ENCODE measurements at places on chromosomes 4 and X.

- DNase-seq, result no peak
Measured at GRCh38 chr4:15451866-15452765, 17.6 kb upstream of the CC2D2A start.

DNA sequence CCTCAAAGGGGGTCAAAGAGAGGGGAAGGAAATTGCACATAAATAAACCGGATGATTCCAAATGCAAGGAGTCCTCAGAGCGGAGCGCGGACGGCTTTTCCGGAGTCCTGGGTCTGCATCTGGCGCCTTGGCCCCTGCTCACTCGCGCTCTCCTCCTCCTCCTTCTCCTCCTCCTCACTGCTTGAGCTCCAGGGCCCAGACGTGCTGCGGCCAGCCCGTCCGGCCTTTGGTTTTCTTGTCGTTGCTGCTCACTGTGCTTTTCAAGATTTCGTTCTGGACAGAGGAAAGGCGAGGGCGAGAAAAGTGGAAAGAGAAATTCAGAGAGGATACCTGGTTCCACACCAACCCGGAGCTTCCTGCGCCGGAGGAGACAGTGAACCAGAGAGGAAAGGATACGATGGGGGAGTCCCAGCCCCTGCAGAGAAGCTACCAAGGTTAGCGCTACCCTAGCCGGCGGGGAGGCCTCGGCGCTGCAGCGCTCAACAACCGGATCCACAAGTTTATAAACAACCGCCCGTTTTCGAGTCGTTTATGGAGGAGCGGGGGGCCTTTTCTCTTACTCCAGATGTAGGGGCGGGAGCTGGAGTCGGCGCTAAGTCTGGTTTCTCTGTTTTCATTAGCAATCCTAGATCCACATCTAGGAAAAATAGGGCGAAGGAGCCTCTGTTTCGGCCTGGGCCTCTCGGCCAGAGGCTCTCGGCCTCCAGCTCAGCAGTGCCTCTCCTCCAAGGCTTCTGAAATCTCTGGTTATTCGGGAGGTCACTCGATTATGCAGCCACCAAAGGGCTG lies 2.7 kb downstream of the HAND2 start:
- no peak for DNase-seq

GRCh38 chrX:119251386-119251785 lies 15.3 kb downstream of the PGRMC1 start:
- DNase-seq, result no peak

DNA sequence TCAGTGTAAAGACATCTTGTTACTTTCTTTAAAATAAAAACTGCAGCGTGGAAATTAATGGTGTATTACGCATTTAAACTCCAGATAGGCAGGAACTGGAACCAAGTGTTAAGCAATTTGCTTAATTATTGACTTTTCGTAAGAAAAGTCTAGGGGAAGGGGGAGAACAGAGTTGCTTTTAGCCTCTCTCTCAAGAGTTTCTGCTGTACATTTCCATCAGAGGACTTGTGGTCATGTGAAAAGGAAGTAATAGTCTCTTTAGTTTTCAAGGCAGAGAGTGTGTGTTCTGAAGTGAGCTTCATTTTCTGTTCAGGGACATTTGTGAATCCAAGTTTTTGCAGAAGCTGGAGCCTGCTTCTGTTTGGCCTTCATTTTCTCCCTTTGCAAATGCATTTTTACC lies 127.2 kb downstream of the UBE2K start:
- DNase-seq, result no peak

GRCh38 chr4:11470438-11471045 lies 41.8 kb upstream of the HS3ST1 start:
- DNase-seq, result no peak

- DNase-seq, result no peak
Measured at GRCh38 chr4:183403486-183403885, 41.0 kb upstream of the CDKN2AIP start.

GRCh38 chr4:4361883-4362282 lies 25.0 kb upstream of the NSG1 start:
- no peak for DNase-seq

DNA sequence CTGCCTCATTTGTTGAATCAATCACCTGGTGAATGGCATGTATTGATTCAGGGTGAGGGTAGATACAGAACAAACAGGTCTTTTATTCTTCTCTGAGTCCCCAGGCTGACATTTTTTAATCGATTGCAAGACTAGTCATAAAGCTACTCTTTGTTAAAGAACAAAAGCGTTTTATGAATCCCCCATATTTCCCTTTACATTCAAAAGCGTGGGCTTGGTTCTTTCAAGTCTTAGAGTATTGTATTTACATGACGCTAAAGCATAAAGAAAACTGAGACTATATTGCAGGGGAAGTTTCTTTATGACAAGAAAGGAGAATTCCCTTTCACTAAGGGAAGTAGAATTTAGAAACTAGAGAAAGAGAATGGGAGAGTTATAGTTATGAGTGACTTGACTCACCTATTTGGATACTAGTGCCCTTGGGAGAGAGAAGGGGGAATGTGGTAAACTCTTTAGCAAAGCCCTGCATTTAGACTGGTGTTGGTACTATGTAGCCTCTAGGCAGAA lies 69.3 kb upstream of the PDE5A start:
- no peak for DNase-seq

DNA sequence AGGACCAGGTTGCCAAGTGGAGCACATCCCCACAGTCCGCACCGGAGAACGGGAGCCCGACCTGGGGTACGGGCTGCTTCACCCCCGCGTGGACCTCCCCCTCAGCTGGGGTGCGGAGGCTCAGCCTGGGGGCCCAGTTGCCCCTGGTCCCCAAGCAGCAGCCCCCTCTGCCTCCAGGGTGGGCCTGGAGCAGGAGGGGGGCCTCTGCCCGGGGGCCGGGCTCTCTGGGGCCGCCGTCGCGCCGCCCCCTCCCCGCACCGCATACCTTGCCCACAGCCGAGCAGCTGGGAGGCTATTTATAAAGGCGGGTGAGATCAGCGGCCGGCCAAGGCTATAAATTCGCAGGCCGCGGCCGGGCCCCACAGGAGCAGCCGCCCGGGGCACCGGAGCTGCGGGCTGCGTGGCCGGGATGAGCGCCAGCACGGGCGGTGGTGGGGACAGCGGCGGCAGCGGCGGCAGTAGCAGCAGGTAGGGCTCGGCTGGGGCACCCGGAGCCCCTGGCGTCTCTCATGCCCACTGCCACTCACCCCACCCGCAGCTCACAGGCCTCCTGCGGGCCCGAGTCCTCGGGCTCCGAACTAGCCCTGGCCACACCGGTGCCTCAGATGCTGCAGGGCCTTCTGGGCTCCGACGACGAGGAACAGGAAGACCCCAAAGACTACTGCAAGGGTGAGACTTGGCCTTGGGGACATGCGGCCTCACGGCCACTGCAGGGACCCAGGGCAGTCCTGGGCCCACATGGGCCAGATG lies at the start of gene SRPK3:
Gene SRPK3 (plus strand): TSS at position 364 of the 750 bp plus-strand sequence. CDS start 46 bp downstream, at position 410.
- DNase-seq, result no peak

DNA sequence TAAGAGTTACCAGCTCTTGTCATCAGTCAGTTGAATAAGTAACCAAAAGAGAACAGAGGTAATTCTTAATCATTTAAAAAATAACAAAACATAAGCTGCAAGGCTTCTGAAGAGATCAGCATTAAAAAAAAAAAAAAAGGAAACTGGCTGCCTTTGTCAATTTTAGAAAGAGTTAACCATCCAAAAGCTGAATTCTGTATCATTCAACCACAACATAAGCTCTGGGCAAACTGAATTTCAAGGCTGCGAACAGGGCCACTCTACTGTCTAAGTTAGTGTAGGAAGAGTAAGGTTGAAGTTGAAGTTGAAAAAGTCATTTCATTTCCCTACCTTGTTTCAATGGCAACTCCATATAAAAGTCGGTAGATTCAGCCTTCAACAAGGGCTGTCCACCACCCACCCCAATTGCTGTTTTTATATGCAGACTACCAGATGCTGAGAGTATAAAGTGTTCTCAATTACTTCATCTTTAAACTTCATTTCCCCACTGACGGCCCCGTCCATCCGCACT lies 1.1 kb upstream of the LIN54 start:
- DNase-seq, result no peak

DNA sequence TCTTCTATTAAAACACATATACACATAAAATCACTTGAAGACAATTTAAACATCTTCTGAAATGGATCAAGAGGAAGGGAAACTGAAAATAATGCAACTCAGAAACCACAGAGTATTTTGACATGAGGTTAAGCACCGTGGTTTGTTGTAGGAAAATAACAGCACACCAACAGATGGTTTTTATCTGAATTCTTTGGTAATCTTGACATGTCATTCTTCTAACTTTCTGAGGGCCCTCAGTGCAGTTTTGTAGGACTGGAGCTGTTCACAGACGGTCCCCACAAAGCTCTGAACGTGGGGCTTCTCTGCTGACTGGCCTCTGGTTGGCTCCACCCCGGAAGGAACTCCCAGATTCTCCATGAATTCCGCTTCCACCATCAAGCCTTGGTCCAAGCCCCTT lies 16.0 kb upstream of the TLR8 start:
- no peak for DNase-seq

- DNase-seq, result no peak
Measured at GRCh38 chrX:119266364-119266995, 30.4 kb downstream of the PGRMC1 start.

GRCh38 chr4:52760256-52760655 lies 9.0 kb upstream of the ERVMER34-1 start:
- DNase-seq, result no peak

GRCh38 chr4:102751941-102752340 lies 8.8 kb downstream of the MANBA start:
- no peak for DNase-seq

DNA sequence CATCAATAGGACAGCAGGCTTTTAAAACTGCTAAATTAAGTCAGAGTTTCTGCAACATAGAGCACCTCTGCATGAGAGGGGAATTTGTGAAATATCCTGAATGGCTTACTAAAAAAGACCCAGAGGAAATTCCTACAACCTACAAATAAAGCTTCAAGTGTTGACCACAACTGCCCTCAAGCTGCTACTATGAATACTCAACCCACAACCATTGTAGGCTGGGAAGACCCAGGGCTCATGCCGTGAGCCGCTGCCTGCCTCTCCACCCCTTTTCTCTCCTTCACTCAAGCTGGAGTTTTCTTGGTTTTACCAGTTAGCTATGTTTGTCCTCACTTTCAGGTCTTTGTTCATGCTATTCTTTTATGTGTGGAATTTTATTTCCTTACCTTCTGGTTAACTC lies 151.6 kb downstream of the EMCN start:
- no peak for DNase-seq

DNA sequence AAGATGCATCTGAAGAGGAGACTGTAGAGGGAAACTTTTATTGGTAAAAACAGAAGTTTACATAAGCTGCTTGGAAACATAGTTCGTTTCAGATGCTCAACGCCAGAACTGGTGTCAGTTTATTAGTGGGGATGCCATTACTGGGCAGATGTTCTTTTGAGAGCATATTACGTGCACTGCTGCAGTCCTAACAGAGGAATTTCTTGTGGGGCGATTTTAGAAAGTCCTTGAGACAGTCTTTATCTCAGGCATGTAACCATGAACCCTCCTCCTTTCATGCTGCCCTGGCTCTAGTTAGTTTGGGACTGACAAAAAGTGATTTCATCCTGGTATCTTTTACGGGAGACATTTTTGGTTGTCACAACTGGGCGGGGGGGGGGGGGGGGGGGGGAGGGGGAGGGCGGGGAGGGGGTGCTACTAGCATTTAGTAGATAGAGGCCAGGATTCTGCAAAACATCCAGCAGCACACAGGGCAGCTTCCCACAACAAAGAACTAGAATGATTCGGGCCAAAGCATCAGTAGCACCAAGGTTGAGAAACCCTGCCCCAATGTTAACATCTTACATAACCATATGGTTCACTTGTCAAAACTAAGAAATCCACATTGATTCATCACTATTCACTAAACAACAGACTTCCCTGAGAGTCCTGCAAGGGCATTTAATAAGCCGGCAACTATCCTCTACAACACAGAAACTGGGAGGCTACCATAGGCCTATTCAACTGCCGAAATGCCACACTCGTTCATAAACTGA lies 118.6 kb upstream of the FTHL17 start:
- no peak for DNase-seq

DNA sequence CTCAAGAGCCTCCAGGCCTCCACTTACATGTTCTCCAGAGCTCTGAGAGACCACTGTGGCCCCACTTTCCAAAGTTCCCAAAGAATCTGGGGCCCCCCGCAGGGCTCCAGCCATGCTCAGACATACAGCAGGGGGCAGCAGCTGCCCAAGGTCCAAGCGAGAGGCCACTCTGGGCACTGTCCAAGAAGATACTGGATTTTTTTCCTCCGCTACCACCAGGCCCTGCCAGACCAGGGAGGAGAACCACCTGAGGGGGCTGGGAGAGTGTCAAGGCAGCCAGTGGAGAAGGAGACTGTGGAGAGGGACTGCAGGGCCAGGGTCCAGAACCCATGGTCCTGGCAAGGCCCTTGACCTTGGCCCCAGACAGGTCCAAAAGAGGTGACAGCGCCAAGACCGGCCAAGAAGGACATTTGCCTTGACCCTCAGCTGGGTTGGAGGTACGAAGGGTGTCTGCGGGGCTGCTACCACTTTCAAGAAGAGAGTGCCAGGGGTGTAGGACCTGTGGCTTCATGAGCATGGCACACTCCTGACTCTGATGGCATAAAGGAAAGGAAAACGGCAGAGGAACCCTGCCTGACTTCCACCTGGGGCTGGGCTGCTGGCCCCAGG lies 5.3 kb downstream of the EMD start:
- no peak for DNase-seq

DNA sequence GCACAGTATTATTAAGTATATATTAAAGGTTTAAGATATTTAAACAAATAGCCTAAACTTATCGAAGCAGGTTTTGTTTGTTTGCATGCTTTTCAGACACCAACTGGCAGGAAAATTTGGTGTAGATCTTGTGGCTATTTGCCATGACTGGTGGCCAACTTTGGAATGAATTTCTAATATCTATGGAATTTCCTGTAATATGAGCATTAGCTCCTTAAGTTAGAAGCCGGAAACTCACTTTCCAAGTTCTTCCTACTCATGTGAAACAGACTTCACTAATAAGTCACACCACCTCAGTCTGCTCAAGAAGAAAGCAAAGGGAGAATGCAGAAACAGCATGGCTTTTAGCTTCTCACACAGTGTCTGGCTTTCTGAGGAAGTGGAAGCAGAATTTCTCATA lies 563.9 kb downstream of the GRXCR1 start:
- DNase-seq, result no peak

GRCh38 chr4:6617246-6617645 lies 23.2 kb upstream of the MRFAP1 start:
- DNase-seq, result no peak

DNA sequence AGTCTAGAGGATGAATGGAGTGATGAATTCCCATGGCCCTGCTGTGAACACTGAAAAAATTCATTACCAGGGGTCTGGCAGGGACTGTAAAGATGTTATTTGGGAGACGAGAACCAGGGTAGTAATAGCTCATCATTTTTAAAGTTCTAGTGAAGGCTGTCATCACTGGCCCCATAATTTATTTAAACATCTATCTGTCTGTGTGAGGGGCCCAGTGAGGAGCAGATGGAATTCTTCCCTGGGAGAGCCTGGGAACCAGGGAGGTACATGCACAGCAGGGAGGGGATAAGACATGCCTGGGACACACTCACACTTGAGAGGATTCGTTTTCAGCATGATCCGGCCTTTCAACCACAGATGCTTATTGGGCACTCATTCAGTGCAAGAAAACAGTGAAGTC lies 162.0 kb downstream of the PDGFRA start:
- DNase-seq, result no peak

All from CD4-positive, alpha-beta memory T cell (primary cell).